Right lung (tissue), 10 donors: ENCODE measurements at places on chromosomes 5 and 9. TPM values are rescaled to one million over a fixed set of nuclear protein-coding genes. Genes with fewer than 3 reads are reported as not detected.

Gene MYO10
- 57.3 TPM for polyA plus RNA-seq

DNA sequence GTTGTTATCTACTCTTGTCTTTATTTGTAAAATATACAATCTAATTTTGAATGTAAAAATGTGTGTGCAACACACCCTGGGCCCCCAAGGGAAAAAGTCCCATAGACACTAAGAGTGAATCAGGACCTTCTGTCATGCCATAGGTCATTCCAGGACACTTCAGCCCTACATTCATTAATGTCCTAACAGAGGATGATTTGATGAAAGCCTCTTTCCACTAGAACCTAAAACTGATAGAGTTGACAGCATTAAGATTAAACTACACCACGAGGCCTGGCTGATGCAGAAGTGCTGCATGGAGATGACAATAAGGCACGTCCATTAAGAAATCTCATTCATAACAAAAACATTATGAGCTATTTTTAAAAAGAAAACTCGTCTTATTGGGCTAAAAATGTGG, 46.2 kb downstream of the FRMD3 start:
- no peak for DNase-seq

Gene SLC22A4
- polyA plus RNA-seq, result 3.0 TPM

- no peak for DNase-seq
Observed at GRCh38 chr9:133246991-133247390, 28.0 kb downstream of the ABO start.

DNA sequence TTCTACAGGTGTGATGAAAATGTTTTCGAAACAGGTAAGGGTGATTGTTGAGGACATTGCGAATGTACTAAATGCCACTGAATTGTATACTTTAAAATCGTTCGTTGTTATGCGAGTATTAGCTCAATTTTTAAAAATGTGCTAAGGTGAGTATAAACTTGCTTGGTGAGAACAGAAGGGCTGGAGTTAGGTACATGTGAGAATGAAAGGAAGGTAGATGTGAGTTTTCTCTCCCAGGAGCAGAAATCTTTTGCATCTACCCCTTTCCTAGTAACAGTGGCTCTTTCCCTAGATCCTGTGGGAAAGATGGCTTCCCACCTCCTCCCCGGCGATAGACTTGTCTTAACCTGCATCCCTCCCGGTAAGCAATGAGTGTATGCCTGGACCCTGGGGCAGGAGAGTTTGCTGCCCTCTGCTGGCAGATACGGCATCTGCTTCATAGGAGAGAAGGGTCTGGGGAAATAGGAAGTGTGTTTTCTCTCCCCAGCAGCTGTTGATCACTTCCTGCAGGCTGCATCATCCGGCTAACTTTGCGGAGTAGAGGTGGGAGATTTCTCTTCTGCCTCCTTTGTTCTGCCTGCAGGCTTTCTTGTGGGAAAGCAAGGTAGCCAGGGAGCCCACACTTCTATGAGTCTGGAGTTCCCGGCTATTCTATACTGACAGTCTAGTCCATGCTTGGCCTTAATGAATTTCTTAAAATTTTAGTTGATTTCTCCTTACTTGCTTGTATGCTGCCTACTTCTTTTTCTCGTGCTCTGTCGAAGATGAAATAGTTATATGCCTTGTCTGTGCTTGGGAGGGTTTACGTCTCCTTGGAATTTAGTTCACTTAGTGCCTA, 373.3 kb upstream of the SEMA6A start:
- no peak for DNase-seq

- peak; percentile 86 for DNase-seq
Observed at GRCh38 chr9:127183814-127184582, 61.6 kb upstream of the ANGPTL2 start.

Gene C8G
- 0.35 TPM for polyA plus RNA-seq

DNA sequence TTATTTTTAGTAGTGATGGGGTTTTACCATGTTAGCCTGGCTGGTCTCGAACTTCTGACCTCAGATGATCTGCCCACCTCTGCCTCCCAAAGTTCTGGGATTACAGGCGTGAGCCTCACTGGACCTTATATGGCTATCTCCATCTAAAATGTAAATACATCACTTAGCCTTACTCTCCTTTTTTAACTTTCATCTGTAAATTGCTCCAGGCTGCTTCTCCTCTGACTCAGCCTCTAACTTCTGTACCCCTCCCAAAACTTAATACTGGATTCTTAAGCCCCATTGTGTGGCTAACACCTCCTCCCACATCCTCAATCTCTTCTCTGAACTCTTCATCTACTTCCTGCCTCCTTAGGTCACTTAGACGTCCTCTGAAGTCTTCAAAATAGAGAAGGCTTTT, 4.0 kb downstream of the SNX30 start:
- DNase-seq, result no peak

- DNase-seq, result no peak
Observed at GRCh38 chr9:126056312-126057021, 270.2 kb upstream of the MVB12B start.

Gene TMEM167A
- 71.2 TPM for polyA plus RNA-seq

Gene SH3TC2
- 3.2 TPM for polyA plus RNA-seq

GRCh38 chr9:108710424-108710823, 145.4 kb downstream of the ACTL7B start:
- DNase-seq, result no peak

Gene OLFM1
- polyA plus RNA-seq, result 14.7 TPM

- no peak for DNase-seq
Observed at GRCh38 chr5:80569086-80569960, 757 bp downstream of the ANKRD34B start.

- DNase-seq, result no peak
Observed at GRCh38 chr9:115115117-115115880, 2.7 kb downstream of the TNC start.

- DNase-seq, result no peak
Observed at GRCh38 chr5:57529864-57530263, 47.3 kb upstream of the ACTBL2 start.

- no peak for DNase-seq
Observed at GRCh38 chr5:33272288-33272687, 168.5 kb upstream of the TARS1 start.

GRCh38 chr9:131817627-131818026, 77.8 kb upstream of the RAPGEF1 start:
- DNase-seq, result peak; percentile 29

Gene ERGIC1
- polyA plus RNA-seq, result 120 TPM
